Activated T-helper 1 cell treated with anti-CD3 and anti-CD28 coated beads, Interleukin-2, amount 50 U/mL, for 16 hours (primary cell): ENCODE measurements at places on chromosomes 7 and 10.
A peak's percentile ranks its signal among the peaks of the same experiment; 100 is the strongest.

DNA sequence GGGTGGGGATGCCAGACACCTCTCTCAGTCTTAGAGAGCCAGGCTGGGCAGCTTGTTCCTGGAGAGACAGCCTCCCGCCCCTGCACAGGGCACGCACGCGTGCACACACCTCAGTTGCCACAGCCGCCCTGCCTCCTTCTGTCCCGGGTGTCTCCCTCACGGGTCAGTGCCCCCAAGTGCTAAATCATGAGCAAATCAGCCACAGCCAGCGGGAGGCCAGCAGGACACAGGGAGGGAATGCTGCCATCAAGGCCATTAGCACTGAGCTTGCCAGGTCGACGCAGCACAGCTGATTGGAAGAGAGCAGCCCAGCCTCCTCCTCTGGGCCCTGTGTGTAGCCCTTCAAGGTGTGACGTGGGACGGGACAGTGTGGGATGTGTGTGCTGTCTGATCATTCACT is 130.4 kb downstream of the CDH23 start:
- no peak for DNase-seq

DNA sequence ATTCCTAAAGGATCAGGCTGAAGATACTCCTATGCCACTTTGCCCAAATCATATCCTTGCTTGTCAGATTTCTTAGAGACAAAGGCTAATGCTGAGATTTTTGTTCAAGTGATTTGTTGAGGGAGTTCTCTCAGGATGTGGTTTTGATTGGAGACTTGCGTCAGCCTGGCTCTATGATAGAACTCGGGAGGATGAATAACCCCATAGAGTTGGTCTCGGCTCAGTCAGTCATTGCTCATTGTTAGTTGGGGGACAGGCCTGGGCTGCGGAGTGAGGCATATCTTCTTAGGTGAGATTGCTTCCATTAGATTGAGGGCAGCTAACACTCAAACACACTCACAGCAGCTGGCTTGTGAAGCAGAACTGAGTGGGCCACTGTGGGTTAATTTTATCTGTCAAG is 203.4 kb downstream of the KIF20B start:
- DNase-seq: no peak

- DNase-seq: no peak
These were observed 578 bp downstream of the ZNF713 start for GRCh38 chr7:55887821-55888247.

- no peak for DNase-seq
These were observed 59.8 kb upstream of the ANTXRL start for GRCh38 chr10:46226900-46227558.

DNA sequence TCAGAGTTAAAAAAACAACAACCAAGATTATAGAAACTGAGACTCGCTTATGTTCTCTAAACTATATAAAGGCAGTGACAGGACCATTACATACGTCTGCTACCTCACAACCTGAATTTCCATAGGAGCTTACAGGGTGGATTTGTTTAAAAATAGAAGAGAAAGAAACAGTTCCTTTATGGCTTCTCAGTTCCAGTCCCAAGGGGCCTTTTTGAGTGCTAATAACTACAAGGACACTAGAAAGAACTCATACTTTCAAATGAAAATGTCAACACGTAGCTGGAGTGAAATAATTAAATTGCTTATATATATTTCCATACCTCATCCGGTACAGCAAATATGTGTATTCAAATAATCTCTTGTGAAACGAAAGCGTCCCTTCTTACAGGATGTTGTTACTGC is 19.7 kb downstream of the TSPAN12 start:
- DNase-seq: no peak

DNA sequence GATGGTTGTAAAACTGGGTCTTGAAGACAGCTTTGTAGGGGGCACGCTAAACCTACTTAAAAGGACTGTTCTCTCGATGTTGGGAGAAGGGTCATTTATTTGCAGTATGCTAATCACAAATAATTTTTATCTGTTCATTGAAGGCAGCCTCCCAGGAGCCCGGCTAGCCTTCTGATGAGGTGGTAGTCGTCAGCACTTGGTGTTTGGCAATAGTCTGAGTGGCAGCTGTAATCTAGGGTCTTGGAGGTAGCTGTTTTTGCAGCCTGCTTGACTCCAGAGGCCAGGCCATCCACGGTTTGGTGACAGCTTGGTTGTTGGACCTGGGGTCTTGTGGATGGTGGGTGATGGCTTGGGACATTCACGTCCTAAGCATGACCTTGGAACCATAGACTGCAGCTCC is 2.2 kb downstream of the GTF2IRD1 start:
- DNase-seq: no peak

- DNase-seq: no peak
These were observed 157.3 kb upstream of the PPP2R2D start for GRCh38 chr10:131743190-131744151.

GRCh38 chr7:155223503-155223902 is 74.2 kb upstream of the INSIG1 start:
- no peak for DNase-seq

DNA sequence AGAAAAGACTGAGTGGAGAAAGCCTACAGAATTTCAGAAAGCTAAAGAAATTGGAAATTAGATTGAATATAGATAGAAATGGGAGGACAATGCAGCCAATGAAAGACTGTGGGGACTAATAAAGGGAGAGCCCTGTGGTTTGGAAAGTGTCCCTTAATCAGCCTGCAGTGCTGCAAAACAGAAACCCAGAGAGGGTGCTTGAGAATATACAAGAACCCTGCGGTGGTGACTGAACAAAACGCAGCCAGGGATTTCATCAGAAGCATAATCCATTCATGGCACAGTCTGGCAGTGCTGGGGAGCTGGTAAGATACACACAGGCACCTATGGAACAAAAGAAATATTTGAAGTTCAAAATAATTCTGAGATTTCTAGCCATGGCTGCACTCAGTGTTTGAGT is 19.1 kb downstream of the CEP41 start:
- DNase-seq: no peak

DNA sequence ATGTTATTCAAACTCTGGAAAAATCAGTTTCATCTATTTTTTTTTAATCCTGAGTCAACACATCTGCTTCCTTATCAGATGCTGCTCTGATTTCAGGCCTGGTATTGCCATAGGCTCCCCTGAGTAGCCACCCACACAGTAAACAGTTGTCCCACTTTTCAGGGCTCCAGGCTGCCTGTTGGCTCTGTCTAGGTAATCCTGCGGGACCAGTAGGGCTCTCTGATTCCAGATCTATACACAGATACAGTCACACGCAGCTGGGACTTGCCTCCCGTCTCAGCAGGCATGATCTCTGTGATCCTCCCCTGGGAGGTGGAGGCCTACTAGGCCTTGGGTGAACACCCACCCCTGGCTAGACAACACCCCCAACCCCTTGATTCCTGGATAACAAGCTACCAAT is 206.1 kb downstream of the CREB5 start:
- DNase-seq: no peak

DNA sequence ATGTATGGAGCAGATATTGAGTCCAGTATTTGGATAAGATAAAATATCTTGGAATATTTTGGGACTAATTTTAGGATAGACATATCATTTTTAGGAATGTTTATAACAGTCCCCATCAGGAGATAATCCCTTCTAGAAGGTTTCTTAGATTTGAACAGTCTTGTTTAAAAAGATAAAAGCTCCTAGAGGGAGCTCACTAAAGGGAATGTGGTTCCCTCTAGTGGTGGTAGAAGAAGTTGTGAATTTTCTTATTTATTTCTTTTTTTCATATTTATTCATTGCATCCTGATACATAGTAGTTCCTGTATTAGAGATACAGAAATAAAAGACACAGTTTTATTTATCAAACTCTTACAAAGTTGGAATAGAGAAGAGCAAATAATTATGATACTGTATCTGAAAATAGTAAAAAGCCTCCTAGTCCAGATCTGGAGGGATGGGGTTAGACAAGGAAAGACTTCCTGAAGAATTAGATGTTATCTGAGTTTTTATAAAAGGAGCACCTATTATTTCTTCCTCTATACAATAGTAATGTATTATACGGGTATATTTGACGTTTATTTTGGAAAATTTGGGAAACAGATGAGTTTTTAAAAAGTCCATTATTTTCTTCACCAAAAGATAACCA is 24.5 kb upstream of the KLF14 start:
- DNase-seq: no peak

GRCh38 chr10:35442028-35442427 is 105.7 kb downstream of the CCNY start:
- no peak for DNase-seq

DNA sequence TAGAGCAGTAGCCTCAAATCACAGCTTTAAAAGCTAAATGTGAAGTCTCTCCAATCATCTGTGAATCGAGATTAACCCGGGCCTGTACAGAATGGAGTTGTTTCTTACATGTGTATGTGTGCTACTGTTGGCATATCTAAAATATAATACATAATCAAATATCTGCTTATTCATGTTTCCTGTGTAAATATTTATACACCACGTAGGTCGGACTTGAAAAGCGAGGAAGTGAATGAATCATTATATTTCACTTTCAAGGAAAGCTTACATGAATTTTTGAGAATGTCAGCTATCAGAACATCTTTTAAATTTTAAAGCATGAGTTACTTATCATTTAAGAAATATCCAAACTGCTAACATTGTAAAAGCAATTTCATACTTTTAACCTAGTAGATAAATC is 233.3 kb downstream of the SLC25A13 start:
- DNase-seq: no peak

DNA sequence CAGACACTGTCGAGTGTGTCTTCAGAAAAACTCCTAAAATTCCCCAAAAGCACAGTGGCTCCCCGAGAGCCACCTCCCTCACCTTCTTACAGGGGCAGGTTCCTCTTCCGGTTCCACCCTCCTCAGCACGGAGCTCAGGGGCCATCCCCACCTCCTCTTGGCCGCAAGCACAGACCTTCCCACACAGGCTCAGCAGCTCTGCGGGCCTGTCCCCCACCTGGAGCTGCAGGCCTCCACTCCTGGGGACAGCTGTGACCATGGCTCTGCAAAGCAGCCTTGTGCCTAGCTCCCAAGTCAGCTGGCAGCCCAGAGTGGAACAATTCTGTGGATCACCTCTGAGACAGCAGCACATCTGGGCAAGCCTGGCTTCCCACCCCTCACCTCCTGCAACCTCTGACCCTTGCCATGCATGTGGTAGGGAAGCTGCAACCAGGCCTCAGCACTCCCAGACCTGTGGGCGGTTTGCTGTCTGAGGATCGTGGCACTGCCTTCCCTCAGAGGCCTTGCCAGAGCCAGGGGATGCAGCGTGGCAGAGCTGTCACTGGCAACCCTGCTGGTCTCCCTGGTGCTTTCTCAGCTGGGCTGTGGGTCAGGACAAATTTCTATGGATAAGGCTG is 79.7 kb downstream of the ALOX5 start:
- DNase-seq: no peak

- no peak for DNase-seq
These were observed 20.8 kb downstream of the PRKAG2 start for GRCh38 chr7:151856098-151856497.

DNA sequence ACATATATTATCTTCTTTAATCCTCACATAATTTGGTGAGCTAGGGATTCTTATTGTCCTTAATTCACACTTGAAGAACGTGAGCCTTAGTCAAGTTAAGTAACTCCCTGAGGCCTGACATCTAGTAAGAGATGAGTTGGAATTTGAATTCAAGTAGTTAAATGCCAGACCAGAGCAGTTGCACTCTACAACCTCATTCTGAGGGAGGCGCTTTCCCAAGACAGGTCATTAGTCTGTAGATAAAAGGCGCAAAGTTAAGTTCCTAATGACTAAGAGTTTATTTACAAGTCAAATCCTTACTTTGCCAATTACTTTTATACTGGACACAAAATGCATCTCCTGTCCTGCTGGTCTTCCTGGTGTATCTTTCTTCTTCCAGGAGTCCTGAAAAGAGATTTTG is 3.6 kb upstream of the EXOC6 start:
- DNase-seq: no peak

GRCh38 chr10:118910702-118911101 is 118.8 kb upstream of the NANOS1 start:
- DNase-seq: no peak

DNA sequence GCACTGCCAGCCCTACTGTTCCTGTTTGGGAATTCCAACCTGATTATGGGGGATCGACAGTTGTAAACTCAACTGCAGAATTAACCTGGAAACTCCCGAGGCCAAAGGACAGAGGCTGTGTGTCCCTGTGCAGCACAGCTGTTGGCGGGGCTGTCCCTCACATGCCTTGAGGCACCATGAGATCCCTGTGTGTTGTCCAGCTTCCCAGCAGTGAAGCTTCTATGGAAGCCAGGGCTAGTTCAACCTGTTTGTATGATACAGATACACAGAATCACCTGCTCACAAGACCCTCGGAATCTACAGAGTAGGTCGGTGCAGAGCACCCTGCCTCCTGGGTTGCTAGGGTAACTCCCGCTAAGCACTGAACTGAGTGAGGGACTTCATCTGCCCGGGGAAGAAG is 61.0 kb upstream of the EFCAB10 start:
- DNase-seq: no peak

DNA sequence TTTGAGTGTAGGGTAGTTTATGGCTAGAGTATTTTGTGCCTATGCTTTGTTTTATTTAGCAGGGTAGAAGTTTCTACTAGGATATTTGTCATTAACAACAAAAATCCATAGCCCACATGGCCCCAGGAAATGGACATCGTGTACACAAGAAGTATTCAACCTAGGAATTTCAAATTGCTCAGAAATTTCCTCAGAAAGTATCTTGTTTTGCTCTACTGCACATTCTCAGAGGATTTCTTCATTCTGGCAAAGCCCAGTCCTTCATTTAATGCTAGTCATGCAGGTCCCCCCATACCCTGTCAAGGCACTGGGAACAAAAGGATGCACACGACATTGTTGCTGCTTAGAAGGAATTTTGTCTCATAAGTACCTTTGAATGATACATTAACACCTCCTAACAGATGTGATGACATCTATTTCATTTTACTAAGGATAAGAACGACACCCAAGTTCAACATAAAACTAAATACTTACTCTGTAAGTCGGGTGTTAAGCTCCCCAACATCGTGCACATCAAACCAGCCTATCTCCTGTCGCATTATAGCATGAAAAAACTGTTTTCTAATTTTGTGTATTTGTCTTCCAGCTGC is 34.3 kb downstream of the ABCB1 start:
- DNase-seq: no peak

DNA sequence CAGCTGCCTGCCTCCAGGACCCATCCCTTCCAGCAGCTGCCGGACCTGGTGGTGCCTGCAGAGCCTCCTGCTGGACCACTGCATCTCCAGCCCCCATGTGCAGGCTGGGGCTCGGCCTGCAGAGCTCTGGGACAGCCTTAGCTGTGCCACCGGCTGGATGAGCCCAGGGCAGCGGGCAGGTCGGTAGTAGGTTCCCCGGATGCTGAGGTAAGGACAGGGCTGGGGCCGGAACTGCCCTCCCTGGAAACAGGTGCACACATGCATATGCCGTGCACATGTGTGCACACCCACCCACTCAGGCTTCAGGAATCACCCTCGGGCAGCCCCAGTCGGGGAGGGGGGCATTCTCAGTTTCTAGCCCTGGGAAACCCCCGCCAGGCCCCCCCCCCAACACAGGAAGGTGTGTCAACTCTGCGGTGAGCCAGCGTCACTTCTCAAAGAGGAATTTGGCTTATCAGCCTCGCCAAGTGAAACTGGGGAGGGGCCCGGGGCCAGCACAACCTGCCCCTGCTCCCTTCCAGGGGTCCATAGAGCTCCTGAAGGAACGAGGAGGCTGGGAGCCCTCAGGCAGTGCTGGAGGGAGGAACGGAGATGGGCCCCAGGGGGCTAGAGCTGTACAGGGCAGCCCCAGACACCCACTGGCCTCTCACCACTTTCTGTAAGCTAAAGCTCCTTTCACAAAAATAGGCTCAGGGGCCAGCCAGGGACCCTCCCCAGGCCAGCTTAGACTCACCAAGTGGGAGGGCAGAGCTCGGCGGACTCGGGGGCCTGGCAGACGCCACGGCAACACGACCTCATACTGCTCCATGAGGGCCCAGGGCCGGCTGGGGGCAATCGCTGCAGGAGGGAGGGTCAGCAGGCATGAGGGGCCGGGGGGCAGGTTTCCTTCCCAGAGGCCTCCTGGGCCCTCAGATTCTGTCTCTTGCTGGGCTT is 1.7 kb downstream of the ADAM8 start:
- DNase-seq: peak; percentile 41
